Airway epithelial cell (primary cell): ENCODE measurements at places on chromosomes 1 and 21. TPM values are rescaled to one million over a fixed set of nuclear protein-coding genes. Genes with fewer than 3 reads are reported as not detected.

Gene MSH4
- total RNA-seq, result not detected in 2 replicates

Gene SPRTN
- total RNA-seq, result 7.8 and 17.5 TPM in 2 replicates

Gene SYT6
- total RNA-seq, result not detected in 2 replicates

Gene LCE1C
- not detected in 2 replicates for total RNA-seq
